ENCODE measurements at places on chromosomes 3 and 15.
A peak's percentile ranks its signal among the peaks of the same experiment; 100 is the strongest.

GRCh38 chr3:108845709-108846293, 23.2 kb downstream of the TRAT1 start:
- DNase-seq, result no peak

GRCh38 chr3:66303491-66303901, 82.7 kb downstream of the SLC25A26 start:
- DNase-seq, result no peak

DNA sequence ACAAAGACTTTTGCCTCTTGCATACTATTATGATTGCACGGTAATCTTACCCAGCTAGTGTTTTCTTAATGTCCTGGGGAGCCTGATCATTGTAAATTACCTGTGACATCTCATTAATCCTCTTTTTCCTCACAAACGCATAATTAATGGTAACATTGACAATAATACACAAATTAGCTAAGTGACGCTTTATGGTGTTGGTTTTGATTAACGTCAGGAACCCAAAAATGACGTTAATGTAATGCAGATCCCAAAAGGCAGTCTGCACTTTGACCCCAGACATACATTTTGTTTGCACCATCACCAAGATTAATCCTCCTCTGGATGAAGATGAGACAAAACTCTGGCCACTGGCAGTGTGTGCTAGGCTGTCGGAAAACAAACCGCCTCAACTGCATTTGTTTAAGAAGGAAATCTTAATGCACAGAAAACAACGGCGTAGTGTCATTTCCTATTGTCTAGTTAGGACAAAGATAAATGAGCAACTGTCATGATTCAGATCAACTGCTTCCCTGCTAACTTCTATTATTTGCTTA, 83.9 kb upstream of the CDIN1 start:
- DNase-seq, result no peak

DNA sequence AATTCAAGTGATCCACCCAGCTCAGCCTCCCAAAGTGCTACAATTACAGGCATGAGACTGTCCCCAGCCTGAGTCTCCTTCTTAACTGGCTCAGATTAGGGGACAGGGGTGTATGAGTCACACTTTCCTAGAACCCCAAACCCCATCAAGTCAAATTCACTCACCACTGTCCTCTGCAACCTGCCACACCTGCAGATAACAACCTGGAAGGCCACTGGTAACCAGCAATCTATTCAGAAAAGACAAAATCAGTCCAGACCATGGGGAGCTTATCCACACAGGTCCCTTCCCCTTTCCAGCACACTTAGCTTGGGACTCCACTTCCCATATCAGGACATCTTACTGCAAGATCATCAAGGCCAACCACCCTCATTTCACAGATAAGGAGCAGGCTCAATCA, 6.4 kb downstream of the WDR73 start:
- no peak for DNase-seq

- peak; percentile 61 for DNase-seq
Measured at GRCh38 chr3:13427662-13428603, 7.8 kb upstream of the NUP210 start.

GRCh38 chr3:143002083-143002712, 828 bp downstream of the U2SURP start:
- DNase-seq, result no peak

- no peak for DNase-seq
Measured at GRCh38 chr15:92117261-92117731, 263.8 kb downstream of the SLCO3A1 start.

GRCh38 chr15:65450556-65450955, 27.8 kb upstream of the IGDCC4 start:
- DNase-seq, result no peak

Measured in naive thymus-derived CD4-positive, alpha-beta T cell (primary cell).